CD4-positive, alpha-beta T cell treated with Interleukin-10 for 1 hour (primary cell): ENCODE measurements at places on chromosomes 2 and 18.

DNA sequence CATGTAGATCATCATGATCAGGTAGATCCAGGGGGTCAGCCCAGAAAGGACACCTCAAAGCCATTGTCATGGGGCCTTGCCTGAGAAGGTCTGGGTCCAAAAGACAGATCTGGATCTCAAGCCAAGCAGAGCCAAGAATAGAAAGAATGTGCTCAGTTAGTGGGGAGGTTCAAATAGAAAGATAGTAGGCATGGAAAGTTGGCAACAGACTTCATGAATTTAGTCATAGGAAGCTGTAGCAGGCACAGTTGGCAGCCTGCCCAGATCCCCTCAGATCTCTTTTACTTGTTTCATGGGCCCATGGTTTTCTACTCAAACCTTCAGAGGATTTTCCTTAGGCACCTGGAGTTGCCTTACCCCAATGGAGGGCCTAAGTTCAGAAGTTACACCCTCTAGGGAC lies 767.0 kb downstream of the SLC4A3 start:
- DNase-seq, result no peak

DNA sequence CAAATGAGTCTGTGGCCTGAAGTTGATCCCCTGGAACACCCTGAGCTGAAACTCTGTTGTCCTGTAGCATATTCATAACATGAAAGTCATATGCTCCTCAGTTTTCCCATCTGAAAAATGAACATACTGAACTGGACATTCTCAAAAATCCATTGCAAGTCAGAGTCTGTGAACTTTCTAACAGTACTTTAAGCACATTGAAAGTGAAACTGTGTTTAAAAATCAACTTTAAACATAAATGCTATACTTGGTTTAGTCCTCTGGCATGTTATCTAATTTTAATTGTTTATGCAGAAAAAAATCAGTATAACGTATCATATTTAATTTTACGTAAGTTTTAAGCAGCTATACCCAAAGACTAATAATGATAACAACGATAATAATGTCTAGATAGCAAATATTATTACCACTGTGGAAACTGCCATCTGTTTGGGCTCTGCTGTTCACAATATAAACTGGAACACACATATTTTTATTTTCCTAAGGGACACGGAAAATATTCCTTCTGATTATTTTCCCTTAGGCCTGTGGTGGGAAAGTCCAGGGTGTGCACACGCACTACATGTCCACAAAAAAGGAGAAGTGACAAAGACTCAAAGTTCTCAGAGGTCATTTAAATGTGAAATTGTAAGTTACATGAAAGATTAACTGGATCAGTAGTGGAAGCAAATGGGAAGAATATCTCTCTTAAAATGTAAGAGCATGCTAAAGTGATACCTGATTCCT lies 56.1 kb upstream of the TTN start:
- no peak for DNase-seq

- no peak for DNase-seq
These were observed 78.2 kb downstream of the COA5 start for GRCh38 chr2:98530114-98530513.

DNA sequence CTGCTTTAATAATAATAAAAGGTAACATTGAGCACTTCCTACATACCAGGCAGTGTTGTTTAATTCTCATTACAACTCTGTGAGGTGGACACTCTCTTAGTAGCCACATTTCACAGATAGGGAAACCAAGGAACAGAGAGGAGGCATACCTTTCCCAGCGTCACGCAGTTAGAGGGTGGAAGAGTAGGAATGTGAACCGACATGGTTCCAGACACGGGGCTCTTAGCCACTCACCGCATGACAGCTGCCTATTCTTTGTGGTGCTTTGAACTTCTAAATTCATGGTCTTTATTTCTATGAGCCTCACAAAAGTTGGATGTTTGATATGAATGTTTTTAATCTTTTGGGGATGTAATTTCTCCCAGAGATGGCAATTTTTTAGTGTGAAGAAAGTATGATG lies 76.0 kb downstream of the OSBPL6 start:
- DNase-seq, result no peak

- DNase-seq, result no peak
These were observed 15.6 kb upstream of the SCN3A start for GRCh38 chr2:165219481-165219880.

- DNase-seq, result peak; percentile 80
These were observed 12.8 kb downstream of the ATP6V1B1 start for GRCh38 chr2:70948337-70949003.

DNA sequence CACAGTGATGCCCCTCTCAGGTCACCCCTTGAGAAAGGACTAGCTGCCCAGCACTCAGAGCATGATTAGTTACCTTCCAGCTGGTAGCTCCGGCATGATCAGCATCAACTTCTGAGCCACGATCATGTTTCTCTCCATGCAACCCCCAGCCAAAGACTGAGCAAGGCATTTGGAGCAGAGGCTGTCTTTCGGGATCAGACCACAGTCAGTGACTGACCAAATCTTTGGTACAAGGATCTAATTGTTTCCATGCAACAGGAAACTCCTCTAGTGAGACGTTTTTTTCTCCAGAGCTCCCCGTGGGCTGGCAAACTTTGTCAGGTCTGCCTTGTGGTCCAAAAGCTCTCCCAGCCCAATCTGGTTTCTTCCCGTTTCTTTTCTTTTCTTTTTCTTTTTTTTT lies 244.3 kb downstream of the METTL4 start:
- DNase-seq, result no peak

DNA sequence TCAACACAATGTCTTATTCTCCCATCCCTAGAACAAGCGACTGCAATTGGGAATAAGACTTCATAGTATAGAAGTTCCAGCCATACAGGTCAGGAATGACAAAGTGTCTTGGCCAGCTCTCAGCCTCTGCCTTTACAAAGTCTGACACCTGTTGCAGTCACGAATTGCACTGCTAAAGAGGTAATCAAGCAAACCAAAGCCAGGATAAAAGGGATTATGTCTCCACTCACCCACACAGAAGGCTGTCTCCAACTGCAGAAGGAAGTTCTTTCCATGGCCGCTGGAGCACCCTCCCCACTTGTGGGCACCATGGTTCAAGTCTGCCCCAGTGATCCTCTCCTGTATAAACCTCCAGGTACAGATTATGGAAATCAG lies 114.8 kb upstream of the PKDCC start:
- DNase-seq, result no peak

DNA sequence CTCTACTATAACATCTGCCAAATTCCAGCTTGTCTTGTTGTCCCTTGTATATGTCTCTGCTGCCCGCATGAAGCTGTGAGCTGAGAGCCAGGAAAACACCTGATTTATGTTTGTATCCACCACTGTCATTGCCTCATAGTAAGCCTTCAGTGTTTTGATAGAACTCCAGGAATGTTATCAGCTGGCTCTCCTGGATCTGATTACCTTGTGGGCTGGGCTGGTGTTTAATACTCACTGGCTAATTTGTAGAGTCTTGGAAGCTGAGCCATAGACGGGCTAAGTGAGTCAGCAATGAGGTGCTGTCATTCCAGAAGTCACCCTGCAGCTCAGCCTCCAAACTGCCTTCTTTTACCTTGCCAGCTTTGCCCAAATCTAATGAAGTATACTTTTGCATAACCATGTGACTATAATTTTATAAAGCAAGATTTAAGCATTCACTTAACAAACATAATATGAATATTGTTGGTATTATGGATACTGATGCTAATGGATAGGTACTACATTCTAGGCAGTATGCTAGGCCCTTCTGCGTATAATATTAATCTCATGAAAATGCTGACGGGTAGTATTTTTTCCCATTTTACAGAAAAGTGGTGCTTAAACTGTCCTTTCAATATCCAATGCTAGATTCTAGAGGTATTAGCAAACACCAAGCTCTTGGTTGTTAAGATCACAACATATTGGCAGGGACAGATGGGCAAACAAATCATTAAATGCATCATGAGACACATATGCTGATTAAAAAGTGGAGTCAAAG lies 62.7 kb upstream of the GATA6 start:
- no peak for DNase-seq

GRCh38 chr2:99406137-99406536 lies 68.9 kb downstream of the EIF5B start:
- no peak for DNase-seq

- DNase-seq, result no peak
These were observed 262.6 kb downstream of the MREG start for GRCh38 chr2:215750763-215751162.

DNA sequence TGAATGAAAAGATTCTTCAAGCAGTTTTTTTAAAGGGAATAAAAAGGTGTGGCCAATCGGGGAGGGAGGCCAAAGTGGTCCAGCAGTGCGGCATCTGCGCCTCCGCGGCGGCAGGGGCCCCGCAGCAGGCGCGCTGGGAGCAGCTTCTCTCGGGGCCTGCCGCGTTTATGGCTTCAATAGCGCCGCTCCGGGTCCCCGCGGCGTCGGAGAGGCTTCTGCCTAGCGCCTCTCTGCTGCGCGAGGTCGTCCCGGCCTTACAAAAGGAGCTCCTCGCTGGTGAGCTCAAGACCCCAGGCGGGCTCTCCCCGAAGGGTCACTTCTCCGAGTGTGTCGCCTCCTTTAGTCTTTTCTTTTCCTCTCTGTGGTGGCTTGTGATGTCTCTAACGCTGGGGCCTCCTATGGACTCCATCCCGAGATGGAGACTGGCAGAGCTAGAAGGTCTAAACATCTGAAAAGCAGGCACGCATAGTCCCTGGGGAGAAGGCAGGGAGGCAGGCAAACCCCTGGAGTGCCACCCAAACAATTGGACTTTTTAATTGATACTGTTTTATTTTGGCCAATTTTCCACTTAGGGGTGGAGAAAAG lies 67.1 kb downstream of the SUMO1 start:
- DNase-seq, result no peak

DNA sequence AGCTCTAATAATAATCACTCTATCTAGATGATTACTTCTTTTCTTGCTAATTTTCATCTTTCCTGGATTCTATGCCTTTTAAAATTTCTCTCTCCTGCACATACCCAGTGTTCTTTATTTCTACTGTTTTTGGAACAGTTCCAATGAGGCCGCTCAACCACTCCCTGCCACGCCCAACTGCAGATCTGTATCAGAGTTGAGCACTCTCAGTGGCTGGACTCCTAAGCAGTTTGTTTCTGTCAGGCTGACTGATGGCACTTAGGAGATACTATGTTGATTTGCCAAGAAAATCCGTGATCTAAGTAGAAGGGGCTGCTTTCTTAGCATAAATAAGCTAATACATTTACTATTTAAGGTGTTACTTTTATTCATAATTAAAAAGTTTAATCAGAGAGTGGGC lies 192.8 kb downstream of the ARHGAP15 start:
- DNase-seq, result no peak

DNA sequence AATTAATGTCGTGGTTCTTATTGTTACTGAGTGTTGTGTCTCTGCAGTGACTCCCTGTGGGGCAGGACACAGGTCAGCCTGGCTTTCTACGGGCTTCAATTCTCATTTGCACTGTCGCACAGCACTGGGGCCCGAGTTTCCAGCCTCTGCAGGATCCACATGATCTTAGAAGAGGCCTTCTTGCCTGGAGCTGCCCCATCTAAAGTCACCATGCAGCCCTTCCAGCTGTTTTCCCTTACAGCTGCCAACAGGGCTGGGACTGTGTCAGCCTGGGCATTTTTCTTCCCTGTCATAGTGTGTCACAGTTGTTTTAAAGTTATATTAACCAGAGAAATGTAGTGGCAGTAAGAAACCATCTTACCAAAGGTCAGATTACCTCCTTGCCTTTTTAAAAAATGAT lies 27.0 kb downstream of the FHL2 start:
- no peak for DNase-seq

DNA sequence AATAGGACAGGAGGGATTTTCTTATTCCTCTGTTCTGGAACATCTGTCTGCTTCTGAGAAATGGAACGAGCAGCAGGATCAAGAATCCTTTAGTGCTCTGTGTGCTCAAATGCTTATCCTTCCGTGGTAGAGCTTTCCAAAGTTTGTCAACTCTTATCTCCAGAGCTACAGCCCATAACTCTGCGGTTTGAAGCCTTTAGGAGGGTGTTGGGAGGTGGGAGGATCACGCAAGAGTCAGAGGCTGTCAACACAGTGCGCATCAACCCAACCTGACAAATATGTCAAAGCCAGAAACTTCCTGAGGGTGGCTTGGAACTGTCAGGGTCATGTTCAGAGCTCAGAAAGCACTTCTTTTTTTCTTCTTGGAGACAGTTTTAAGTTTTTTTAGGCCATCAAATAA lies 95.9 kb downstream of the CRIM1 start:
- DNase-seq, result no peak

DNA sequence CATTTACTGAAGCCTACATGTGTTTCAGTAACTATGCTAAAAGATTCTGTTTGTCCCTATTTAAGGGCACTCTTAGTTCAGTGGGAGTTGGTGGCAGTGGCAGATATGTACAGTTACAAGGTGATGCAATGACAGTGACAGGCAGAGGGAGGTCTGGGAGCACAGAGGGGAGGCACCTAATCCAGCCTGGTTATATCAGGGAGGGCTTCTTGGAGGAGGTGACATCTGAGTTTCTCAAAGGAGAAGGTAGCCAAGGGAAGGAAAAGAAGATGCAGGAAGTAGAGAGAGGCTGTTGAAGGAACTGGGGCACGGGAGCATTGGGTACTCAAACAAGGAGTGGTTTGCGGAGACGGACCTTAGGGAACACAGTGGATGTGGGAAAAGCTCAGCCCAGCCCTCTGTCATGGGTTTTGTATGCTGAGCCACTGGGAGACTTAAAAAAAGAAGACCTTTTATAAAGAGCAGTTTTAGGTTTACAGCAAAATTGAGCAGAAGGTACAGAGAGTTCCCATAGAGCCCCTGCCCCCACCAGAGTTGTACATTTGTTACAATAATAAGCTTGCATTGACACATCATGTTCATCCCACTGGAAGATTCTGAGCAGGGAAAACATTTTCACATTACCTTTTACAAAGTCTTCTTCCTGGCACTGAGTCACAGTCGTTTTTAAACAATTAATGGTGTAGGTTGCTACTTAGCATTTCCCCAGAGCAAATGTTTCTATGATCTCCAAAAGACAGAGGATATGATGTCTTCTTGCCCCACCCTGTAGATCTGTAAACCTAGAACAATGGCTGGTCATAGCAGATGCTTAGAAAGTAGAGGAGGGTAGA lies 83.0 kb upstream of the TAF1B start:
- no peak for DNase-seq

DNA sequence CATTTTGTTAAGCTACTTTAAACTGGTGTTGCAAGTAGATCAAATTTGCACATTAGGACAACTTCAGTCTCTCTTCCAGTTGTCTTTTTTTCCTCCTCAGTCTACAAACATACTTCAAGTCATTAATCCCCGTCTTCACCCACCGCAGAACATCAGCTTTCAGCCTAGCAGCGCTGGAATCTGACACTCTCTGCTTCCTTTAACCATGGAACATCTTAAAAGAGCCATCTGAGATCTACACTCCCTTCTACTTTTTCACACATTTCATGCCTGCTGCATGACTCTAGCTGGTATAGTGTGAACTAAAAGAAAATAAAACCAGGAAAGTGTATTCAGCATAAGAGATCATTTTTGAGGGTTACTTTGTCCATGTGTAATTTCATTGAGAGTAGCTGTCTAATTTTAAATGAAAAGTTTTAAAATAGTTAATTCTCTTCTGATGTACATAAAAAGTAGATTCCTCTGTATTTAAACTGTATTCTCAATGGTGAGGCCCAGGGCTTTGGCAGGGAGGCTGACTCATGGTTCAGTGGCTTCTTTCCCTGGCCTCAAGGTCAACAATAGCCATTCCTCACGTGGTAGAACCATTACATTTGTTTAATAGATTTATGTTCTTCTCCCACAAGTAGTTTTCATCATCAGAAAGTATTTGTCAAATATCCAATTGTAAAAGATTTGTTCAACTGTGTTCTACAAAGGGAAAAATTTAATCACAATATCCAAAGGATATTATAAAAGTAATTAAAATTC lies 16.5 kb downstream of the SGPP2 start:
- DNase-seq, result no peak
